ENCODE measurements at places on chromosomes 5 and 9. TPM values are rescaled to one million over a fixed set of nuclear protein-coding genes. Genes with fewer than 3 reads are reported as not detected.

DNA sequence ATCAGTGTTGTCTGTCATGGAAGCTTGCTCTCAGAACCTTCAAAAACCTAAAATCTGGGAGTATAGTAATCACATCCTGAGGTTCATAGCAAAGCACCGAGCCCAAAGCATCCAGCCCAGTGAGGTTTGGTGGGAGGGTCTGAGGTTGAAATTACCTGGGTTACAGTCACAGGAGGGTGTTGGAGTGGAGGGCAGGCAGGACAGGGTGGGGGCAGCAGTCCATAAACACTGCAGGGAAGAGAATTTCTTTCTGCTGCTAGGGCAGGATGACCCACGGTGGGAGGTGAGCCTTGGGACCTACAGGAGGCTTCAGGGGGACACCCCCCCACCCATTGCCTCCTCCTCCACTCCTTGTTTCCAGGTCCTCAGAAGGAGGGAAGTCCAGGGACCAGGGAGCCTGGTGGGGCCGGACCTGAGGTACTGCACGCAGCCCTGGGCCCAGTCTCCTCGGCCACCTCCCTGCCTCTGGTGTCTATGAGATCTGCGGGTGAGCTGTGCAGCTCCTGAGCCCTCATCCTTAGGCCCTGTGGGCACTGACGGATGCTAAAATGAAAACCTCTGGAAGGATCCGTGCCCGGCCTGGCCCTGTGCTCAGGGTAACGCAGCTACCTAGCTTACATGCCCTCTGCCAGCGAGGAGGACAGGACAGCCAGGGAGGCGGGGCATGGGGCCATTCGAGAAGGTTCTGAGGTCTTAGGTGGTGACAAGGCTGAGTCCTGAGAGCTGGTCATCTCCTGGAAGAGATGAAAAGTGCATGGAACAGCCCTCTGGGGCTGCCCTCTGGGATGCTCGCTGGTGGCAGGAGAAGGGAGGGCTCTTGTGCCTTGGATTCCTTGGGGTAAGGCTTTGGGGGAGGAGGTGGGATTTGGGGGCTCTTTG, 1.8 kb upstream of the ADCY2 start:
- no peak for ATAC-seq

DNA sequence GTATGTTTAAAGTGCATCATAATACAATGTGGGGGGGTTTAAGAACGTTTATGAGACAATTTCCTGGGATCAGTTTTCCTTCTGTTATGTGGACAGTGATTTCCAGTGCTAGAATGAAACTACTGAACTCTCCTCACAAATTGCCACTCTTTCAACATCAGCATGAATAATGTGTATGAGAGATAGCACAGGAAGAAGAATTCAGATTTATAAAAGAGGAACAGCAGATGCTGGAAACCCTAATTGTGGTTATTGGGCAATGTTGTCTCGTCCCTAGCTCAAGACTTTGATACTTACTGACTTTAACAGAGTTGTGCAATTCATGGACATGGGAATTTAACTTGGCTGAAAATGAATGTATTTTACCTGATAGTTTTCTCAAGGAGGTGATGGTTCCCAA, 410.8 kb upstream of the MEF2C start:
- ATAC-seq, result no peak

Gene SHOC1
- 0.56 TPM for total RNA-seq

DNA sequence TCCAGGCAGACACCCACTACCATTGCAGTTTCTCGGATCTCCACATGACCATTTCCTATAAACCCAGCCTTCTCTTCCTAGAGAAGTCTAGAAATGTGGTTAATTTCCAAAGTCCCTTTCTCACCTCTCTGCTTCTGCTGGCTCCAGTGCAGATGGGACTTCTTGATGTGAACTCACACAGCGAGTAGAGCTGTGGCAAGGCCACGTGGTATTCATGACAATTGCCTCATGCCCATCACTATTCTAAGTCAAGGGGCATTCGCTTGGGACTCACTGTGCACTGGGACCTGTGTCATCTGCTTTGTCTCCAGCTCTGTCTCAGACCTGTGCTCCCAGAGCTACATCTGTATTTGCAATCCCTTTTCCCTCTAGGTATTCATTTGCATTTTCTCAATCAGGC, 6.2 kb downstream of the CD180 start:
- no peak for ATAC-seq

Gene IDNK
- 4.8 TPM for total RNA-seq

GRCh38 chr9:108297073-108297472, 558.7 kb downstream of the ACTL7B start:
- no peak for ATAC-seq

- peak; percentile 37 for ATAC-seq
Measured at GRCh38 chr5:77972469-77973252, 196.5 kb upstream of the TBCA start.

DNA sequence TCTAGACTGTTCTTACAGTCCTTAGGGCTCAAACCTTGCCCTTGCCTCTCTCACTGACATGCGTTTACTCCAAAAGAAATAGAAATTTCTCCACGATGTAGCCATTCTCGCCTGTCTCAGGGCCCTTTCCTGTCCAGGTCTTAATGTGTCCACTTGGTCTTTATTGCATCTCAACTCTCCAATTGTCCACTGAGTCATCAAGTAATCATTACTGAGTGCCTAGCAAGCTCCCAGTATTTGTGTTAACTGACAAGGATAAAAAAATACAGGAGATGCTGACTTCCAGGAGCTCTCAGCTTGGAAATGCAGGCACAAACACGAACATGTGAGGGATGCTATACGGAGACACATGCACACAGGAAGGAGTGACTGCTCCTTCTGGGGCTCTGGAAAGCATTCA, 147.3 kb downstream of the ARSB start:
- no peak for ATAC-seq
